Stimulated activated CD4-positive, alpha-beta T cell treated with anti-CD3 and anti-CD28 coated beads, Interleukin-12 subunit alpha, Interleukin-12 subunit beta, amount 100 ng/mL, for 4 hours (primary cell): ENCODE measurements at places on chromosomes 5 and 9.
A peak's percentile ranks its signal among the peaks of the same experiment; 100 is the strongest.

GRCh38 chr9:114893221-114894010 is 37.0 kb downstream of the TNFSF8 start:
- DNase-seq, result no peak

- no peak for DNase-seq
These were observed 521.2 kb downstream of the CHSY3 start for GRCh38 chr5:130425424-130425823.

DNA sequence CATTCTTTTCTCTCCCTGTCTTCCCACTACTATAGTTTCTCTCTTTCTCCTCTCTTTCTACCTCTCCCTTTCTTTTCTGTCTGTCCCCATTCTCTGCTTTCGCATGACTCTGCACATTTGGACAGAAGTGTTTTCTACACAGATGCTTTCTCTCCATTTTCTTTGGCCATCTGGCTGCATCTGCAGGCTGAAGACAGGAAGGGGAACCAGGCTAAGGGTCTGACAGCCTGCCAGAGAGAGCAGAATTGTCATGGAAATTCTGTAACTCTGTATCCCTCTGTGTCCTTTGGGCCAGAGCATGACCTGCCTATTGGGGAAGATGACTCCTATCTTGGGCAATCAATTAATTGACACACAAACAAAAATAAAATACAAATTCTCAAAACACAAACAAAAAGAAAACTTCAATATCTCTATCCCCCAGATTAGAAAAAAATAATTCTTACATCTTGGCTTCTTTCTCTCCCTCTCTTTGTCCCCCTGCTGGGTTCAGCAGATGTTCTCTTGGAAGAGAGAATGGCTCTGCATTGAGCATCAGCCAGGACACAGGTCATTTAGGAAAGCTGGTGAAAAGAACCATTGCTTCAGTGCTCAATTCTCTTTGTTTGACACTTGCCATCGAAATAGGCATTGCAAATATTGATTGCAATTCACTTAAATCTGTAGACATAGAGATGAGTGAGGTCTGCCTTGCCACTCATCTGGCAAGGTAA is 415.9 kb upstream of the KLF4 start:
- no peak for DNase-seq

DNA sequence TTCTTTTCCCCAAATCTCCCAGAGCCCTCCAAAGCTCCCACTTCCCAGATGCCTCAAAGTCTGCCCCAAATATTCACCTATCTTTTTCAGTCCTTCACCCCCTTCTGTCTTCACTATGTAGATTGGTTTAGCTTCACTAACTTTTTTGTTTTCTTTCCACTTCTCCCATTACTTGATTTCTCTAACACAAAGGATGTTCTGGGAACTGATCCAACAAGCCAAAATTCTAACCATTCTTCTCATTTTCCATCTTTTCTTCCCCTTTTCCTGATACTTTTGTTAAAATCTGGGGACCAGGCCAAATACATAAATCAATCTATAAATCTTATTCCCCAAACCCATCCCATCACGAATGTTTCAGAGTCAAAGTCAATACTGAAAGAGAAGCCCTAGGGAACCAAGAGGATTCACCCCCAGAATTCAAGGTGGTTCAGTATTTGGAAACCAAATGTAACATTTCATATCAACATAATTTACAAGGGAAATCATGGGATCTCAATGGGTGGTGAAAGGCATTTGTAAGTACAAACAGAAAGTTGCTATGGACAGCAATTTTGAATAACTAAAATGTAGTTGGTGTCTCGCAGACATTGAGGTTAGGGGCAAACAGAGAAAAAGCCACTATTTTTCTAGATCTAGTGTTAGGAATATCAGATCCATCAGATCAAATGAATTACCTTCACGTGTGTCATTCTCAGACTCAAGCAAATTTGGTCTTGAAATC is 35.3 kb downstream of the APTX start:
- DNase-seq, result no peak

DNA sequence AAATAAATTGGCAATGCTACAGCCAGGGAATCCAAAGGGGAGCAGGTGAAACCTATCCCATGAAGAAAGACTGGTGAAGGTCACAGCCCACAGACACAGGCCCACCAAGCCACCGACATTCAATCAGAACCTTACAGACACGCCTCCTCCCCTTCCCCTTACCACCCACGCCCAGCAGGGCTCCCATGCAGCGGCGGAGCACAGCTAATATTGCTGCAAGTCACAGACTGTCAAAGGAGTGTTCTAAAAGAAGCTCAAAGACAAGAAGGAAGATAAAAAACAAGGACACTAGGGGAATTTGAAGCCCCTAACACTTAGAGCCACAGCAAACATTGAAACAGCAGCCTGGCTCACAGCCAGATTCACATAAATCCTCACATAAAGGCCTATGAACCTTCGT is 91.2 kb downstream of the MED10 start:
- no peak for DNase-seq

DNA sequence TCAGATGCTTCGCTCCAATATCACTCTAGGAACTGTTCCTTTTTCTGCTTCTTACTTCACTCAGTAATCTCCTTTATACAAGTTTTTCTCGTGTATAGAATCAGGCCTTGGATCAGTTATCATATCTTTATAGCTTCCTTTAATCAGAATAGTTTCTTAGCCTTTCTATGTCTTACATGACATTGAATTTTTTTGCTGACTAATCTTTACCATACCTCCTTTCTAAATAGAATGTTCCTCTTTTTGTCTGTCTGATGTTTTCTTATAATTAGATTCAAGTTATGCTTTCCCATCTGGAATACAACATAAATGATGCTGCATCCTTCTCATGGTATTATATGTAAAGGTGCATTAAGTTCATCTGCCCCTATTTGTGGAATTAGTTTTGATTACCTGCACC is 40.2 kb upstream of the TYRP1 start:
- DNase-seq, result no peak

- DNase-seq, result peak; percentile 13
These were observed 1.1 kb upstream of the ICE1 start for GRCh38 chr5:5421149-5421960.

DNA sequence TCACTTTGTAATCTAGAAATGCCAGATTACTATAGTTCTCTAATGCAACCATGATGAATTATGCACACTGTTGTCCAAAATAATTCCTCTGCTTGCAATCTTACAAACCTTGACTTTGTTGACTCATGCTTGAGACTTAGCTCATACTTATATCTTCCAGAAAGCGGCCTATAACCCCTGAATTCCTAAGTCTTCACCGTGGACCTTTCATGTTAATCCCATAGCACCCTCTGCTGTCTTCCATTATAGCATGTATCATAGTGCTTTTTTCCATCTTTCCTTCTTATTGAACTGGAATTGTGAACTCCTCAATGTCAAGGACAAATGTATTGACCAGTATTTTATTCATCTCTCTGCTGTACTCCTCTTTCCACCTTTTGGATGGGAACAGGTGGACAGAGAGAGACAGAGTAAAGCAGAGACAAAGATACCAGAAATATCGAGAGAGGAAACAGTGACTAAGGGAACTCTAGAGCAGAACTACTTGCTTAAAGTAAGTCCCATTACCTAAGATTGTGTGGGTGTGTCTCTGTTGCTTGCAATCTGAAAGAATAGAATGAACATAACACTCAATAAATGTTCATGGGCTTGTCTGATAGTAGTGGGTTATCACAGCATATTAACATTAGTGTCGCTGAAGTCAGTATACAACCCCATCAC is 110.0 kb downstream of the LURAP1L start:
- no peak for DNase-seq

- DNase-seq, result no peak
These were observed 20.9 kb downstream of the CYFIP2 start for GRCh38 chr5:157286761-157287211.

- no peak for DNase-seq
These were observed 10.5 kb downstream of the IRF1 start for GRCh38 chr5:132480042-132480441.

DNA sequence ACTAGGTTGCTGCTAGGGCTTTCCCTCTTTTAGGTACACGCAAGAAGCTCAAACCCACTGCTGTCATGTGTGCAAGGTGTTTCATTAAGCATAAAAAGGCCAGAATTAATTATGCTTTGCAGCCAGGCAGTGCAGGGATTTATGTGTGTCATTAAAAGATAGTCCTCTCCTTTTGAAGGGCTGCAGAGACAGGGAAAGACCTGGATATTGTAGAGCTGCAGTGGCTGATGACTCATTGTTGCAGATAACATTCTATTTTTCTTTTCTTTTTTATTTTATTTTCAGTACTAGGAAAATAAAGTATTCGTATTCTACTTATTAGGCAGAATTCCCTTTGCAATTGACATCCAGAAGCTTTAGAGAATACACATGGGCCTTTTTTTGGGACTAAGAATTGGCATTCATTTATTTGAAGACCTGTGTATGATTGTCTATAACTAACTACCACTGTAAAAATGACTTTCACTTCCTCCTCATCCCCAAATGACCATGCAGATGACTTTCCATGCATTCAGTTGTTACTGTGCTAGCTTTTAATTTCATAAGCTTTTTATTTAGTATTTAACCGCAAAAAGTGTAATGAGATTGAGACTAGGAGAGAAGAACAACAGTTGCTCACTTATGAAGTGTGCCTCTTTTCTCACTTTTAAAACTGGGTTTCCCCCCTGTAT is 113.0 kb downstream of the PAM start:
- no peak for DNase-seq

DNA sequence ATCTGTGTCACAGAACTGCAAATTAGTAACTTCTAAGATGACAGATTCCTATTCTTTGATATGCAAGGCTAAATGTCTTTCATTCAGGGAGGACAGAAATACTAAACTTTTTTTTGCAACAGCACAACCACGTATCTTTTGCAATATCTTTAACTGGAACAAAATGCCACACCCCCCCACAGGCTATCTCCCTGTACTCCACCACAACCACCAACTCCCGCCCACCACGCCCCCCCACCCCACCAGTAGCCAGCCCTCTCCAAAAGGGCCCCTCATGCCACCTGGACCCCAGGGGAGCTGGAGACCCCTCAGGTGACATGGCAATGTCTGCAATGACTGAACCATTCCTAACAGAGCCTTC is 131.8 kb downstream of the ROR2 start:
- DNase-seq, result no peak

- DNase-seq, result no peak
These were observed 59.5 kb downstream of the CAMSAP1 start for GRCh38 chr9:135847833-135848232.

GRCh38 chr9:98962861-98963260 is 19.2 kb downstream of the COL15A1 start:
- DNase-seq, result no peak

DNA sequence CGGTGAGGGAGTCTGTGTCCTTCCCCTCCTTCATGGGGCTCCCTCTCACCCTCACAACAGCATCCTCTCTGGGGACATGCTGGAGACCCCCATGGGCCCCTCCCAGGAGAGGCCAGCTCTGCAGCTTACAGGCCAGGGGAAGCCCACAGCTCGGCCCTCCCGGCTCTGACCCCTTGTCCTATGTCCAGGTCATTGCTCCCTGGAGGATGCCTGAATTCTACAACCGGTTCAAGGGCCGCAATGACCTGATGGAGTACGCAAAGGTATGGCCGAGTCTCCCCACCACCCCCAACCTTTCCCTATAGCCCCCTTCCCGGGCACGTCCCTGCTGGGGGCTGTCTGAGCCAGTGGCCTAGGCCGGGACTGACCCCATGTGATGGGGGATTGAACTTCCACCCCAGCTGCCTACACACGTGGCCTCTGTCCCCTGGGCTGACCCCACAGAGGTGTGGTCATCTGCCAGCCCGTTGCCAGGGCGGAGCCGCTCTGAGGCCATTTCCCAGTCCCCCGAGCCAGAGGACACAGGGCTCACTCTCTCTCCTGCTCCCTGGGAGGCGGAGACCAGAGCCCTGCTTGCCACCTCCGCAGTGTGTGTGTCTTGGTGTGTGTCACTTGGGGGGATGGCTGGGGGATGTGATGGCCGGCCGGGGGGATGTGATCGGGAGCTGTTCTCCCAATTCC is 21.9 kb downstream of the ASS1 start:
- DNase-seq, result no peak

DNA sequence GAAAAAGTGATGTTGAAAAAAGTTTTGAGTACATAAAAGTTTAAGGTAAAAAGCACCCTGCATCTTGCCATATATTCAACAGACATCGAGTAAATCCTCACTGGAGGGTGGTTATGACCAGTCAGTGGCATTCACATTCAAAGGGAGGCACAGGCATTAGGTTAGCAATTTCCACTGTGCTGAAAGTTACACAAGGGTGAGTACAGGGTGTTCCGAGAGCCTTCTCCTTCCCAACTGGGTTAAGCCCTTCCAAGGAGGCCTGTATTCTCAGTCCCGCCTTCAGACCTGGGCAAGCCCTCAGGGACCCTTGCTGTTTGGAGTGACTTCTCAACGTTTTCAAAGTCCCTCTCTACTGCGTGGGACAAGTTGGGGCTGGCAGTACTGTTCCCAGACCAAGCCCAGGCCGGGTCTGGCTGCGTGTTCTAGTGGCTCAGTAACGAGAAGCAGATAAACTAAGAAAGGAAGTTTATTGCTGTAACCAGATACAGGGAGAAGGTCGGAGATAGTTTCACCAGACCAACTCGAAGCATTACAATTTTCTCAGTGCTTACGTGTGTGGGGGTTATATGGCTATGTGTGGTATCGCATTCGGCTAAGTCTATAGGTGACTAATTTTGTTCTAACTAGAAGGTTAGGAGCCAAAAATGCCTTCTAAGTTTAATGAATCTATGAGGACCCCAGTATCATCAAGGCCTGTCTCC is 13.0 kb upstream of the SETX start:
- DNase-seq, result no peak

GRCh38 chr9:126057121-126057825 is 269.4 kb upstream of the MVB12B start:
- DNase-seq, result no peak

DNA sequence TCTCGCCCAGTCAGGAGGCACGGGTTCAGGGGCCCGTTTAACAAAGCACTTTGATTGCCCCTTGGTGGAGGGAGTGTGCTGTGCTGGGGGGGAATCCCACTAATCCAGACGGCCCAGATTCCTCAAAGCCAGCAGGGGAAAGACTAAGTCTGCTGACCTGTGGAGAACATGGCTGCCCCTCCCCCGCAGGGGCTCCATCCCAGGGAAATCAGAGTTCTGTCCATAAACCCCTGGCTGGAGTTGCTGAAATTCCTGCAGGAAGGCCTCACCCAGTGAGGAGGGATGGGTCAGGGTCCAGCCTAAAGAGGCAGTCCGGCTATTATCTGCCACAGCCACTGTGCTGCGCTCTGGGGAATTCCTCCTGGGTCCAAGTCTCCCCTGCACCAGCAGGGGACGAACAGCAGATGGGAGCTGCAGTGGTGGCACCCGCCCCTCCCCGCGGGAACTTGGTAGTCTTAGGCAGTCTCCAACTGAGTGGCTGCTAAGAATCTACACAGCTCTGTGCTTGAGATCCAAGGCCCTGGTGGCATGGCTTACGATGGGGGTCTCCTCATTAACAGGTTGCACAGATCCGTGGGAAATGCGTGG is 174.0 kb upstream of the DAB2 start:
- no peak for DNase-seq
